CD4-positive, alpha-beta T cell treated with Interleukin-12 subunit alpha and Interleukin-12 subunit beta, for 1 hour (primary cell): ENCODE measurements at places on chromosomes 2 and 18.

DNA sequence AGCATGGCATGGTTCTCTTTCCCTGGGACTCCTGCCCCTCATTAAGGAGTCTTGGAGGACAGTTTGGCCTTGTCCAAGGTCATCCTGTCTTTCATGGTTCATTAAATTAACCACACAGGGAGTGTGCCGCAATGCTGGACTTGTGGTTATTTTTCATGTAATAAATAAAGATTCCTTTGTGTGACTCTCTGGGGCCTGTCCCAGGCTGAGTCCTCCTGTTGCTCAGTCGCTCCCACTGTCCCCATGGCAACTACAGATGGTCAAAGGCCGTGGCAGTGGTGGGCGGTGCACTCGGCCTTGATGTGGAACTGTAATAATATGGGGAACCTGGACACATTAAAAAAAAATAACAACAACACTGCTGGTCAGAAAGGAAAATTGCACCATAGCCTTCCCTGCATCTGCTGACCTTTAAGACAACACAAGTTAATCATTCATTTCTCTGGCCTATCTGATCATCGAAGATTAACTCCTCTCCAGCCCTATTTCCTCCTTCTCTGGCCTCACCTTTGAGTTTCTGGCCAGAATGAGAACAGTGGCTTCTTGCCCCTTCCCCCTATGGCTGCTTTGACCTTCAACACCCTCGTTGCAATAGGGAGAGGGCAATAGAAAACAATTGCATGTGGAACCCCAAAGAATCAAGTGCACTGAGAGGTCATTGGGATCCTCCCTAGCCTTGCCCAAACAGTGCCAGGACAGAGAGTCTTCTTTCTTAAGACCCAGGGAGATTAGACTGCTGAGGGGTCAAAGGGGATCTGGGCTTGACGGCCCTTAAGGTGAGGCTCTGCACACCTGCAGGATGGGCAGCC, 44.7 kb downstream of the PSD4 start:
- no peak for DNase-seq

GRCh38 chr2:72214429-72215143, 66.9 kb upstream of the CYP26B1 start:
- DNase-seq = no peak

DNA sequence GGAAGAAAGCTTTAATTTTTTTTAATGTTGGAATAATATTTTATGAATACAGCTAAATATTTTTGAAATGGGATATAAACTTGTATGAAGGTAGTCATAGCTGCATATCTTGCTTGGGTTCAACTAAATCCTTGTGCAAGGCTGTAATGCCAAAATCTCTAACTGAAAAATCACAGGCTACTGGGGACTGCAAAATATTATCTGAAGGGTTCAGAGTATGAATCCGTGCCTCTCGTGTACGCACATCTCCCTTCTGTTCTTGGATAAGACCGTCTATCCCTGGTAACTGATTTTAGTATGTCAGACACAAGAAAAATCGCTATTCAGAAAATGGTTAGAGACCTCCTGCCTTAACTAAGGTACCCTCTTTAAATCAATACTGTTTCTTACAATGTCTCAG, 71.8 kb downstream of the ACVR1 start:
- DNase-seq = no peak

- DNase-seq = no peak
These were observed 1.8 kb downstream of the PAX8 start for GRCh38 chr2:113276761-113277425.

DNA sequence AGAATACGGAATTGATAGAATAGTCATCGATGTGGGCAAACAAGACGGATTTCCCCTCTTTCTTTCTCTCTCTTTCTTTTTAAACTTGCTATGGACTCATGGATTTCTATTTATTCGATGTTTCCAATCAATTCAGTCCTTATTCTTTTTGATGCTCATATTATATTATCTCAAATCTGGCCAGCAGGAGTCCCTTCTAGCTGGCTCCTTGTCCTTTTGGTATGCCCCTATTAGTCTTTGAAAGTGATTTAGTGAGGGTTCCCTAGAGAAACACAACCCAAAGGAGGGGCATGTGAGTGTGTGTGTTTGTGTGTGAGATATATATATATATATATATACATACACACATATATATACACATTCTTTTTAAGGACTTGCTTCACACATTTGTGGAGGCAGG, 23.5 kb upstream of the BIN1 start:
- no peak for DNase-seq

- no peak for DNase-seq
These were observed 3.4 kb downstream of the REL start for GRCh38 chr2:60884800-60885199.

DNA sequence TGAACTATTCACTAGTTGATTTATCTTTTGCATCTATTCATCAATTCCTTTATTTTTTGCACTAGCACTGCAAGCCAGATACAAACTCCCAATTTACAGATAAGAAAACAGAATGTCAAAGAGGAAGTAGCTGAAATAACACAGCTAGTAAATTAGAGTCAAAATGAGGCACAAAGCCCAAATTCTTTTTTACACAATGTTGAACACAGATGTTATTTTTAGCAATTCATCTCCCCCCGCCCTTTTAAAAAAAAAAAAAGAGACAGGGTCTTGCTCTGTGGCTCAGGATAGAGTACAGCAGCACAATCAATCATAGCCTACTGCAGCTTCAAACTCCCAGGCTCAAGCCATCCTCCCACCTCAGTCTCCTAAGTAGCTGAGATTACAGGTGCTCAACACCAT, 127.8 kb downstream of the CCBE1 start:
- no peak for DNase-seq

DNA sequence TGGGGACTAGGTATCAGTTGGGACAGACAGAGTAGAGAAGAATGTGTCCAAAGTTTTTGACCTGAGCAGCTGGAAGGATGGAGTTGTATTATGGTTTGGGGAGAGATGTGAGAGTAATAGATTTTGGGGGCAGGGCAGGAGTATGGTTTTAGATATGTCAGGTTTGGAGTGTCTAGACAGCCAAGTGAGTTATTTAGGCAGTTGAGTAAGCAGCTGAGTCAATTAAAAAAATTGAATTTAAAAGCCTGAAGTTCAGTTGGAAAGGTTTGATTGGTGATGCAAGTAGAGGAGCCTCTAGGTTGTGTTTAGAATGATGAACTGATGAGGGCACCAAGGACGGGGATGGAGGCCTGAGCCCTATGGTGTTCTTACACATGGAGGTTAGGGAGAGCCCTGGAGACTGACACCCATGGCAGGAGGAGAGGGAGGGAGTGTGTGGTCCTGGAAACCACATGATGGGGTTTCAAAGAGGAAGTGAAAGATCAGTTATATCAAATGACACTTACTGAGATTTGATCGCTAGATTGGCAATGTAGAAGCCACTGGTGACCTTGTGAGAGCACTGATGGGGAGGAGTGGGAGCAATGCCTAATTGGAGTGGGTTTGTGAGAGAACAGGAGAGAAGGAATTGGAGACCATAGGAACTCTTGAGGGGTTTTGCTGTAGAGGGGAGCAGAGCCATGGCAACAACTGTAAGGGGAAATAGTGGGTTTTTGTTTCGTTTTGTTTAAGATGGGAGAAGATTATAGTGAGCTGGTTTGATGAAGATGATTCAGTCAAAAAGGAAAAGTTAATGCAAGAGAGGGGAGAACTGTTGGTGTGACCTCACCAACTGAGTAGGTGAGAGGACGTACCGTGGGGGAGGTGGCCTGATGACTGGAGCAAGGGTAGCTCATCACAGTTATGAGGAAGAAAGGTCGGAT, 10.3 kb downstream of the ITGA6 start:
- peak; percentile 41 for DNase-seq

DNA sequence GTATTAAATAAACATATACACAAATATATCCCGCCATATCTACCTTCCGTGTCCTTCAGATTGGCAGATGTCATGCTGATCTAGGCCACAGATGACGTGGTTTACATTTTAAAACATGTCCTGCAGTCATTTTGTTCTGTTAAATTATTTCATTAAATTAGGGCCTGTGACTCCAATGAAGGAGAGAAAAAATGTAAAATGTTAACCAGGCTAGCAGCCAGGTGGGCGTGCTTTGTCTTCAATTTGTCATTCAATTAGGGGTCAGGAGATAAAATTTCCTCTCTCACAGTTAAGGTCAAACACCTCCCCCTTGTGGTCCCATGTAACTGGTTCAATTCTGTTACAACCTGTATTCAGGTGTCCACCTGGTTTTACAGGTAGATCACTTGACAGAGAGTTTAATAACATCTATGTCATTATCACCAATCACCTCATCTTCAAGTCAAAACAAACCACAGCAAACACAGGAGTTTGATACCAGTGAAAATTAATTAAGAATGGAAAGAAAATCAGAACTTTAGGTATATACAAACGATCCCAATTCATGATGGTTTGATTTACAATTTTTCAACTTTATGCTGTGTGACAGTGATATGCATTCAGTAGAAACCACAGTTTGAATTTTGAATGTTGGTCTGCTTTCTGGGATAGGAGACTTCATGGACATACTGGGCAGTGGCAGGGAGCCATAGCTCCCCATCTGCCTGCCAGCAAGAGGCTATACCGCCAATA, 339.4 kb downstream of the CMPK2 start:
- DNase-seq = no peak

GRCh38 chr2:9981655-9982054, 30.2 kb downstream of the GRHL1 start:
- DNase-seq = no peak

DNA sequence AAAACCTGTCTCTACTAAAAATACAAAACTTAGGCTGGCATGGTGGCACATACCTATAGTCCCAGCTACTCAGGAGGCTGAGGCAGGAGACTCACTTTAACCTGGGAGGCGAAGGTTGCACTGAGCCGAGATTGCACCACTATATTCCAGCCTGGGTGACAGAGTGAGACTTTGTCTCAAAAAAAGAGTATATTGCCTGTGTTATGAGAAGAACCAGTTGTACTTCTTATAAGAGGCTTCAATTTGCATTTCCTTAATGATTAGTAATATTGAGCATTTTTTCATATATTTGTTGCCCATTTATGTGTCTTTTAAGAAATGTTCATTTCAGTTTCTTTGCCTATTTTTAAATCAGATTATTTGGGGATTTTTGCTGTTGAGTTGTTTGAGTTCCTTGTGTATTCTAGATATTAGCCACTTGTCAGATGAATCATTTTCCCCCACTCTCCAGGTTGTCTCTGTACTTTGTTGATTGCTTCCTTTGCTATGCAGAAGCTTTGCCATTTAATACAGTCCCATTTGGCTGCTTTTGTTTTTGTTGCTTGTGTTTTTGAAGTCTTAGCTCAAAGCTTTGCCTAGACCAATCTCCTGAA, 75.8 kb upstream of the LRPPRC start:
- DNase-seq = no peak

DNA sequence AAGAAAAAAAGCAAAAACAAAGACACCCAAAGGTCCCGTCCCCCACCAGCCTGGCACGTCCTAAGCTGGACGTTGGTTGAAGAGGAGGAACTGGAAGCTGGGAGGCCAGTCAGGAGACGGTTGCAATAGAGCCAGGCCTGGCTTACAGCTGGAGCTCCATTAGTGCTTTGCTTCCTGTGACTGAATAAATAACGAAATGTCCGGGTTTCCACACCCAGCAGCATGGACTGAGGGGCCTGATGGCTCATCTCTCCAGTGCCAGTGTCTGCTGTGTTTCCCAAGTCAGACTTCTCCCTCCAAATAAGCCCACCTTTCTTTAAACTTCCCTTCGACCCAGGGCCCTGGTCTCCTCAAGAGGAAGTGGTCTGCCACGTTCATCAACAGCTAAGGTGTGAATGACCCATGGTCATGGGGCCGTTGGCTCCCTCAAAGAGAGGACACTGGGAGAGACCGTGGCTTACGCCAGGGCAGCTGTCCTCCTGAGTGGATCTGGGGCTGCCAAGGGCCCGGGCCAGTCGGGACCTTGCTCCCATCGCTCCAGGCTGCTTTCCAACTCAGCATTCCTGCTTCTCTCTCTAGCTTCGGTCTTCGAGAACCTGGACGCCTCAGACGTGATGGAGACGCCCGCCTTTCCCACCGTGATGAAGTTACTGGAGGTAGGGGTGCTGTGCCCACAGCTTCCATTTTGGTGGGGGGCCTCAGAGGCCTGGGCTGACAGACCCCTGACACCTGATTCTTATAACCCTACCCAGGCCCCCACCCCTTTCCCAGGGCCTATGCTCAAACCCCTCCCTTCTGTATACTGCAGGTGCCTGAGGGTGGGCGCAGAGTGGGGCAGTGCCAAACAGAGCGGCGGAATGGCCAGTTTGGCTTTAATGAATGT, 44.9 kb downstream of the MYO7B start:
- no peak for DNase-seq

- DNase-seq = peak; percentile 50
These were observed 73.9 kb upstream of the TTC27 start for GRCh38 chr2:32553829-32554432.

DNA sequence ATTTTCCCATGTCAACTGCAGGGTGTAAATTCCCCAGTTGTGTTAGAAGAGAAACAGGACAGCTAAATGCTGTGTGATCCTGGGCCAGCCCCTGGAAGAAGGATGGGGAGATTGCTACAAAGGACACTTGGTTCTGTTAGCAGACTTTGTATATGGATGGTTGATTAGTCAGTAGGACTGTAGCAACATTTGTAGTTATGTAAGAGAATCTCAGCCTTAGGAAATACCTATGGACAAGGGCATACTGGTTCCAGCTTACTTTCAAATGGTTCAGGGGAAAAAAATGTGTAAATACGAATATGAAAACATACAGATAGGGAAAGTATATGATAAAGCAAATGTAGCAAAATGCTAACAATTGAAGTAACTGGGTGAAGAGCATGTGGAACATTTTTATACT, 47.6 kb downstream of the GNAL start:
- no peak for DNase-seq

DNA sequence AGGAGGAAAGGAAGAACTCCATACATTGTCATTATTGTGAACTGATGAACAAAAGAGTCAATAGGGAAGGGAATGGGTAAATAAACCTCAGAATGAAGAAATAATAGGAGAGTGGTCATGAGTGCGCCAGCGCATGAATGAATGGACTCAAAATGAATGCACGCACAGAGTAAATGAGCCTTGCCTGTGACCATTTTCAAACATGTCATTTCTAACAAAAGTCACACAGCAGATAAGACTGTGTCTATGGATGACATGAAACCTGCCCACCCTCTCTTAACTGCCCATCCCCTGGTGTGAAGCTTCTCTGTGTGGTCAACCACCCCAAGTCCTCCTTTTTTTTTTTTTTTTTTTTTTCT, 121.1 kb upstream of the TEX51 start:
- DNase-seq = no peak

GRCh38 chr2:199818026-199818425, 33.0 kb downstream of the FTCDNL1 start:
- no peak for DNase-seq

- DNase-seq = no peak
These were observed 44.2 kb upstream of the DSC1 start for GRCh38 chr18:31206787-31207381.
